Renal cortical epithelial cell (primary cell): ENCODE measurements at places on chromosomes 7 and 10. TPM values are rescaled to one million over a fixed set of nuclear protein-coding genes. Genes with fewer than 3 reads are reported as not detected.

- DNase-seq: no peak
Observed at GRCh38 chr10:126806498-126806897, 98.7 kb upstream of the DOCK1 start.

PIP gene
- not detected in 2 replicates for total RNA-seq

DNA sequence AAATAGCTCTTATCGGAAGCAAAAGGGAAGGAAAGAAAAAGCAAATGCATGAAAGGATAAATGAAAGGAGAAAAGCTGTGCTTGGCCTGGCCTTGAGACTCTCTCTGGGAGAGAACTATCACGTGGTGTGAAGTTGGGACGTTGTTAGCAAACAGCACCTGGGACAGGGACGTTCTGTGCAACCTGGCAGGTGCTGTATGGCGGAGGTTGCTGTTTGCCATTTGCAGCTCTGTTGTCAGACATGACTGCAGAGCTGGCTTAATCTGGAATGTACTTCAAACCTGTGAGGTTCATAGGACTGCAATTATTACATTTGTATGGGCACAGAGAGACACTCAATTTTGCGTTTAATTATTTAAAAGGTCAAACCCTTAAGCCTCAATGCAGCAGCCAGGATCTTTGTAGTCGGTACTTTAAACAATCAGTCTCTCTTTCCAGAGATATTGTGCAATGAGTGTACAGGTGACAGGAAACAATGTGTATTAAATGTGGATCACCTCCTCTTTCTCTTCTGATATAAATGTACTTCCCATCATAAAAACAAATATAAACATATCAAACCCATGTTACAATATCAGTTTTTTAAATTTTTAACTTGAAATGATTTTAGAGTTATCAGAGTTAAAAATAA is 800.5 kb upstream of the KCND2 start:
- DNase-seq: no peak

LRRC17 gene
- 1.1 and 2.6 TPM in 2 replicates for total RNA-seq

DNA sequence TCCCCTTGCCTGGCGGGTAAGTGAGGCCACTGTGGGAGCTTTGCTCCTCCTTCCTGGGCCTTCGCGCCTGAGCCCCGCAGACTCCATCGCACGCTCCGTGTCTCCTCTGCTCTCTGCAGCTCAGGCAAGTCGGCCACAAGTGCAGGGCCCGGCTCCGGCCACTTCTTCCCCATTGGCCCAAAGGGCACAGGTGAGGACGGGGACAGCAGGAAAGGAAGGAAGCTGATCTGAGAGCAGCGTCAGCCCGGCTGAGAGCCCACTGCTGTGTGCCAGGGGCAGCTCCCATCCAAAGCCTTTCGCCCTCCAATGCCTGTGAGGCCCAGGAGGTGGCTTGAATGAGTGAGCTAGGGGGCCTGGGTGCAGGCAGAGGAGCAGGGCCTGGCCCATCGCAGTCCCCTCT is 33.7 kb upstream of the RHEB start:
- no peak for DNase-seq

PON1 gene
- not detected in 2 replicates for total RNA-seq

- DNase-seq: no peak
Observed at GRCh38 chr10:89904755-89905154, 203.4 kb downstream of the KIF20B start.

MYOF gene
- total RNA-seq: 268 and 607 TPM in 2 replicates

GRCh38 chr10:8331896-8332729 is 277.6 kb downstream of the GATA3 start:
- DNase-seq: peak; percentile 13

DNA sequence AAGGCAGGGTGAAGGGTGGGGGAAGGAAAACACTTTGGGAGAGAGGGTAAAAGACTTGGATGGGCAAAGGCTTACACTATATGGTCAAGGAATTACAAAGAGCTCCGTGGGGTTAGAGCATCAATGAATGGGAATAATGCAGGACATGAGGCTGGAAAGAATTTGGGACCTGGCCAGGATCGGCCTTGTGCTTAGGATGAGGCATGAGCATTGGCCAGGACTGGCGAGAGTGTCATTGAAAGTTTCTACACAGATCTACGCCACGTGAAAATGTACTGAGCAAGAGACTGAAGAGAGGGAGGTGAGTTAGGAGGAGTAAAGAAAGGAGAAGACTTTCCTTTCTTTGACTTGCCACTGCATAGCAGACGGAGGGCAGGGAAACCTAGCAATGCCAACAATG is 142.8 kb downstream of the PTEN start:
- no peak for DNase-seq

CFAP69 gene
- 0.87 and 10.3 TPM in 2 replicates for total RNA-seq

EPHB6 gene
- 0.35 and 2.0 TPM in 2 replicates for total RNA-seq

DNA sequence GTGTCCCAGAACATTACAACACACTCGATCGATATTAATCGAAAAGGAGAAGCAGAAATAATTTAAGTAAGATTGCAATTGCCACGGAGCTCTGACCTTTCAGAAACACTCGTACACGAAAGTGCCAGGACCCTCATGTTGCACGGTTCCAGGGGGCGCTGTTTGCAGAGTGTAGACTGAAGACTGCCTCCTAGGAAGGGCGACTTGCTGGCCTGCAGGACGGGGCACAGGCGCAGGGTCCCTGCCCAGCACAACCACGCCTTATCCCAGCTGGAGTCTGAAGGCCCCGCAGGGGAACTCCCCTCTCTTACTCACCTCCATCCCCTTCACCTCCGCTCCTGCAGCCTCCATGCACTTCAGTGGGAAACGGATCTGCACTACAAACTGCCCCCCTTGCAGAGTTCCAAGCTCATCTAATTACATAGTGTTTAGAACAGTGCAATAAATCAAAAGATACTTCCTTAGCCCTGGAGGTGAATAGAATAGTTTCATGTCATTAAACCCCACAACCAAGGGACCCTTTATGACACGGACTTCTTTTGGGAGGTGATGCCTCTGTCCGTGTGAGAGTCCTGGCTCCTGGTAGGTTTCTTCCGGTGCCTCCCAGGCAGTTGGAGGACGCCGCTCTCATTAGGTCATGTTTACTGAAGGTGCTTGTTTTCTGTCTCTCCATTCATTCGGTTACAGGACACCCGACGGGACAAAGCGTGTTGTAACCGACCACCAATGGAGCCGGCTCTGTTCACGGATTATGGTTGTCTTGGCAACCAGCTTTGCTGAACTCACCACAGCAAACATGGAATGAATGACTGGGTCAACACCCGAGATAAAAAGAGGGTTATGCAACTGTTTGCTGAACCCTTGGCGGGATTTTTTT is 262.2 kb downstream of the BAMBI start:
- DNase-seq: peak; percentile 88
